Activated CD8-positive, alpha-beta memory T cell treated with anti-CD3 and anti-CD28 coated beads, Interleukin-2, amount 50 U/mL, for 48 hours (primary cell): ENCODE measurements at places on chromosomes 11 and 22.

- DNase-seq = no peak
These were observed 77.6 kb downstream of the ENTHD1 start for GRCh38 chr22:39815932-39816331.

DNA sequence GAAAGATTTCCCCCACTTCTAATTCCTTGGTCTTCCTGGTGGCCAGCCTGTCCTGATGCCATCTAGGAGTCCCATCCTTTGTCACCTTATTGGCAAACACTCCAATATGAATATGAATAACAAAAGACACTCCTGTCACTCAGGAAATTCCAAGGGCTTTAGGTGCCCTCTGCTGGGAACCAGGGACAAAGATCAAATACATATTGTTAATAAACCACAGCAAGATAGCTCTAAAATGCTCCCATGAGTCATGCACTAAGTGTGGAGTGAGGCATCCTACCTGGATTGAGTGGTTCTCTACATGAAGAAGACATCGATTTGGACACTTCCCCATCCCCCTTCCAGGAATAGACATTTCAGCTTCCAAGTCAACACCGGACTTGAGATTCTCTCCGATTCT lies 823.6 kb downstream of the TBC1D22A start:
- DNase-seq = no peak

DNA sequence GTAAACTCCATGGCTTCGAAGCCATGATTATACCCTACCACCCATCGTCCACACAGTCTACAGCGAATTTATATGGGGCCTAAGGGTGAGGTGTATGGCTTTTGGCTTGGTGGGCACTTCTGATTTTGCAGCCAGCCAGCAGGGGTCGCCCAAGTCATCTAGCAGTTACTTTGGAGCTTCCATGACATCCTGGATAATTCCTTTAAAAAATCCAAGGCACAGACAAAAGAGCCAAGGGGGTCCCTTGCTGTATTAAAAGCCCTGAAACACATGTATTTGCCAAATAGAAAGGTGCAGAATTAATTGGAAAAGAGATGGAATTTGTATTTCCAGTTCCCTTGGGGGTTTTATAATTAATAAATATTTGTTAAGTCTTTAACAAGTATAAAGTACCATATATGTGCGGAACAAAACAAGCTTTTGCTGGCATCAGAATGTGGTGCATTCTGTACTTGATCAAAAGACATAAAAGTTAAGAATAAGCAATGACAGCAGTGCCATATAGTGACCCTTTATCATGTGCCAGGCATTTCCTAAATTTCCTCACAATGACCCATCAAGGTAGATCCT lies 132.8 kb upstream of the PITPNB start:
- peak; percentile 69 for DNase-seq

DNA sequence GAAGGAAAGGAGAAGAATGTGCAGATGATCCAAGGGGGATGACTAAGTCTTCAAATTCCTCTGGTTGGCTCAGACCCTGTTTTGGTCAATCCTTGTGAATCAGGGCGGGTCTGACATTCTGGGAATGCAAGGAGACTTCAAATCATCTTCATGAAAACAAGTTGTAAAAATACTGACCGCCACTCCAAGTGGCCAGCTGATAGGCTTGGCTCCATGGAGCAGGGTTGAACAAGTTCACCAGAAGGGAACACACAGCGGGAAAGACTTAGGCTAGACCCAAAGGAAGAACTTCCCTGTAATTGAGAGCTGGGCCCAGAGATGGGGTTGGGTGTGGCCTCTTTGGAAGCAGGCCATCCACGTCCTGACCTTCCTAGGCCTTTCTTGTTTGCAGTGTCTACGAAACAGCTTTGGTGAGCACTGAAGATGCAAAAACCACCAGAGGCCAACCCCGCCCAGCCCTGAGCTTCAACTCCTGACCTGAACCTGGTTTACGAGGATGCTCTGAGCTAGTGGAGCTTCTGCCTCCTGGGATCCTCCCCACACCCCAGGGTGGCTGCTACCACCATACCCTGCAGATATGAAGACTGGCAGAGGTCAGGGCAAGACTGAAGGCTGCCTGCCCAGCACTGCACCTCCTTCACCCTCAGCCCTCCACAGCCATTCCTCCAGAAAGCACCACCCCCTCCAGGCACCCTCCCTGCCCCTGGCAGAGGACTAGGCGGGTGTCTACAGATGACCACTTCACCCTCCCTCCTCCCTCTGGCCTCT lies 26.1 kb downstream of the GDPD5 start:
- DNase-seq = no peak

DNA sequence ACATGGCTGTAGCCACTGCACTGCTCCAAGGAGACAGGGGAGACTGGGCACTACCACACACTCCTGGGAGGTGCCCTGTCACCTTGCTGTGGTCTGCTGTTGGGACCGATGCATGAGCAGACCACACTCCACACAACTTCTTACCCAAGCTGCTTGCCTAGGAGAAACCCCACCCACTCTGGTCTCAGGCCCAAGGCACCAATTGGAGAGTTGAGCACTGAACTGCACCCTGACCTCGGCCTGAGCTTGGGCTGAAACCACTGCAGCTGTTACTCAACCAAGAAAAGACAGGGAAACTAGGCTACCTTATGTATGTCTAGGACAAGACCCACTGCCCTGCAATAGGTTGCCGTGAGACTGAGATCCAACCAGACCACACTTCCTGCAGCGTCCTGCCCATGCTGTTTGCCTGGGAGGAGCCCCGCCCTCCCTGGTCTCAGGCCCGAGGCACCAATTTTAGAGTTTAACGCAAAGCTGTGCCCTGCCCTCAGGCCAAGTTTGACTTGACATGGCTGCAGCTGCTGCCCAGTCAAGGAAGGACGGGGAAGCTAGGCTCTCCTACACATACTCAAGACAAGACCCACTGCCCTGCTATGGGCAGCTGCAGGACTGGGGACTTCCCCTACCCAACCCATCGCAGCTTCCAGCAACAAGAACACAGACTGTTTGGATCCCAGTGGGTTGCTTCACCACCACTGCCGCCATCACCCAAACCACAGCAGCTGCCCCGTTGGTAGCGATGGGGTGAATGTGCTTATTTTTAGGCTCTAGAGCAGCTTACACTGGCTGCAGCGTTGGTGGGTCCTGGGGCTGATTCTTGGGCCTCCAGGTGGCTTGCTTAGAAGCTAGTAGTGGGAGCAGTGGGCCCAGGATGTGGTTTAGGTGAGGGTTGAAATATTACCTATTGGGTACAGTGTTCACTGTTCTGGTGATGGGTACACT lies 66.8 kb downstream of the BRD1 start:
- peak; percentile 54 for DNase-seq

GRCh38 chr11:7533199-7534041 lies 19.6 kb downstream of the PPFIBP2 start:
- no peak for DNase-seq
